ENCODE measurements at places on chromosomes 5 and 9.

DNA sequence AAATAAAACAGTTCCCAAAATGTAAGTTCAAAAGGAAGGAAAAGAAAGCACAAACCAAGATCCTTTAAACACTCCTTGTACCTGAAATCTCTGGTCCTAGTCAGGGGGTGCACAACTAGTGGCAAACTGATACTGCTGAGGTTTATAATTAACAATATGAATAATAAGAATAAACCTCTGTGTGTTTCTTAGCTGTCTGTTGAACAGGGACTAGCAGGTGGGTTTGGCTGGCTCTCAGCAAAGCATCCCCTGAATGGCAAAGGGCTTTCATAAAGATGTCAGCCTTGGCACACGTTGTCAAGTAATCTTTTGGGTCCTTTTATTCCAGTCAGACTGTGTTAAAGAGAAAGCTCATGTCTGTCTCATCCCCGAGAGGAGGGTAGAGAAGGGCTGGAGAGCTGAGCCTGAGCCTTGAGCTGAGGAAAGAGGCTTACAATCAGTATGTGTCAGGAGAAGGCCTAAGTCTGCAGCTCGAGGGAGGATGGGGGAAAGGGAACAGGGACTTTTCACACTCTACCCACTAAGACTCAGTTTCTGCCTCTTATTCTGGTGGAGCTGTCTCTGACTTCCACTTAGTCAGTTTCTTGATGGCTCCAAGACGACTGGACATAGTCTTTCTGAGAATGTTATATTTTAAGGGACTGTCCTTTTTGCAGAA, 123.0 kb downstream of the GALNT10 start:
- no peak for DNase-seq

GRCh38 chr9:121718084-121718483, 66.7 kb downstream of the DAB2IP start:
- DNase-seq: peak; percentile 62

DNA sequence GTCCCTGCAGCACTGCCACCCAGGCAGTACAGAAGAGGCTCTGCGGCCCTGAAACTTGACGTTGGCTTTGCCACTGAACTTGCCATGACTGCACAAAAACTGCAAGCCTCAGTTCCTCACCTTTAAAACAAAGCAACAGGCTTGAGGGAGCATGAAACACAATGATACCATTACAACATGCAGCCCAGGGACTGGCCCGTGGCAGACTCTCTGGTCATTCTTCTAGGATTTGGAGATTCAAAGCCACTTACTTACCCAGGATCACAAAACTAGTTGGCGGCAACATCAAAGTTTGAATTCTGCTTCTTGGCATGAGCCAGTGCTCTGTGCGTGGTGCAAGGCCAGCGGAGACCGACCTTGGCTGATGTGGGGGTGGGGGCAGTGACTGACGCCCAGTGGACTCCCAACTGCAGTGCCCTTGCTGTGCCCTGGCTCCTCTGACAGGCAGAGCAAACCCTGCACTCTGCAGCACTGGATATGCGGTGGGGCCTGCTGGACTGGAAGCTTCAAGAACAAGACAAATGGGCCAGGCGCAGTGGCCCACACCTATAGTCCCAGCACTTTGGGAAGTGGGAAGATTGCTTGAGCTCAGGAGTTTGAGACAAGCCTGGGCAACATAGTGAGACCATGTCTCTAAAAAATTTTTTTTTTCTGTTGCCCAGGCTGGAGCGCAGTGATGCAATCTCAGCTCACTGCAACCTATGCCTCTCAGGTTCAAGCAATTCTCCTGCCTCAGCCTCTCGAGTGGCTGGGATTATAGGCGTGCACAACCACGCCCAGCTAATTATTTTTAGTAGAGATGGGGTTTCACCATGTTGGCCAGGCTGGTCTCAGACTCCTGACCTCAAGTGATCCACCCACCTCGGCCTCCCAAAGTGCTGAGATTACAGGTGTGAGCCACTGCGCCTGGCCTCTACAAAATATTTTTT, 18.9 kb downstream of the SQSTM1 start:
- DNase-seq: no peak

DNA sequence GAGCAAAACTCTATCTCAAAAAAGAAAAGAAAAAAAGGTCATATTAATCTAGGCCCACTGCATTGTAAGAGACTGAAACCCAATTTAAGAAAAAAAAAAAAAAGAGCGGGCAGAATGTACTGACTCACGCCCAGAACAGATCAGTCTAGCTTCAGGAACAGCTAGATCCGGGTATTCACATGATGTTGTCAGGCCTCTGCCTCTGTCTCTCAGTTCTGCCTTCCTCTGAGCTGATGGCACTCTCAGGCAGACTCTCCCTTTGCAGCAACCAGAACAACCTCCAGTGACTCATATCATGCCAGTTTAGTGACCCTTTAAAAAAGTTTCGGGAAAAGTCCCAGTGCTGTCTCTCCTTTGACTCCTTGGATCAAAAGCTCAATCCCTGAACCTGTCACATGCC, 53.0 kb downstream of the NEURL1B start:
- DNase-seq: no peak

- DNase-seq: no peak
These were observed 86.9 kb downstream of the FRMD3 start for GRCh38 chr9:83451308-83451707.

- no peak for DNase-seq
These were observed 9.4 kb upstream of the PWWP2A start for GRCh38 chr5:160128632-160129031.

DNA sequence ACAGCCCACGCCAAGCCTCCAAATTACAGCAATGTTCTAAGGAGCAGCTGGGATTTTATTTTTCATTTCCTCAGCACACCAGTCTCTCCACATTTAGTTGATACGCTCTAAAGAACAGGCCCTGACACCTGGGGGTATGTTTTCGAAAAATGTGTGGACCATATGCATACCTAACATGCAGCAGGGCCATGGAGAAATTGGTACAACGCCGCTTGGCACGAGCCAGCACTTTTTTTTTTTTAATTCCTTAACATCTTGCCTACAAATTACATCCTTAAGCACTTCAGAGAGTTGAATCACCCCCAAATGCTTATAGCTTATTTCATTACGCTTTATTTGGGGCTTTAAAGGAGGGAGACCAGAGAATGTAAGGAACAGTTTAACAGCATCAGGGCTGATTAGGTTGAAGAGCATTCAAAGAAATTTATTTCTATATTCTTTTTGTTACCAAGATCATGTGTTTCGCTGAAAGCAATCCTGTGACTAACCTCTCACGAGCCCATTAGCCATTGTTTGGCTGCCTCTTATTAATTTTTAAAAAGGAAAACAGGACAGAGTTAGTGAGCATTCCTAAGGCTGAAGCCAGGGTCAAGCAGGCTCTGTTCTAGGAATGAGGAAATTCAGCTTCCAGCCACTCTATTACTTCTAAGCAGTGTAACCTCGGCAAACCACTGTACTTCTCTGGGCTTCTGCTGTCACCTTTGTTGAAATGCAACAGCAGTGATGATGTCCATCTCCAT, 173.8 kb downstream of the ACTL7B start:
- no peak for DNase-seq

GRCh38 chr9:96318921-96319565, 17.1 kb upstream of the HSD17B3 start:
- no peak for DNase-seq

- no peak for DNase-seq
These were observed 111.7 kb upstream of the IRX2 start for GRCh38 chr5:2863133-2863532.

DNA sequence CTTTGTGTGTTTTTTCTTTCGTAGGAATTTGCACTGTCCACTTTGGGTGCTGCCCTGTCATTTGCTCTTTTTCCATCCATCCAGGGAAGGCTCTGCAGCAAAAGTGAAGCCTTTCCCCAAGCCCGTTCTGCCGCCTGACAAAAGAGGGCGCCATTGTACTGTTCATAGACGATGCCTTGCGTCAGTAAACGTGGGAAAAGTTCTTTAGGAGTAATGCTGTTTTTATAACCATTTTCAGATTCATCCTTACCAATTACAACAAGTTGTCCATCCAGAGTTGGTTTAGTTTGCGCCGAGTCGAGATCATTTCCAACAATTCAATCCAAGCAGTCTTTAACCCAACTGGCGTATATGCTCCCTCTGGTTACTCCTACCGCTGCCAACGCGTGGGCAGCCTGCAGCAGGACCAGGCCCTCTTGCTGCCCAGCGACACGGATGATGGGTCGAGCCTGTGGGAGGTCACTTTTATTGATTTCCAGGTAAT, 34.3 kb upstream of the RPS23 start:
- peak; percentile 64 for DNase-seq

- no peak for DNase-seq
These were observed 74.6 kb downstream of the NUDT12 start for GRCh38 chr5:103487822-103488493.

DNA sequence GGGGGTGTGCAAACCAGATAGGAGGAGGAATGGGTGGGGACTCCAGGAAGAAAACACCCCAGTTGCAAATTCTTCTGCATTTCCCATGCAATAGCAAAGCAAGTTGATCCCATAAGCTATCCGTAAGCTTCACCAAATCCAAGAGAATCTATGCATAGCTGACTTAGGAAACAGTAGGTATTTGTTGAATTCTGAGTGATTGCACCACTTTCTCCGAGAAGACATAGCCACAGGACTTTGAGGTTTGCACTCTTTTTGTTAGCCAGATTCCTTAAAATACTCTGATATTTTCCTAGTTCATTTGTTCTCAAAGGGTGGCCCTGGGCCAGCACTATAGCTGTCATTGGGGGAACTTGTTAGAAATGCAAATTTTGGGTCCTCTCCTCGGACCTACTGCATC, 271.9 kb downstream of the SLIT3 start:
- DNase-seq: peak; percentile 79

GRCh38 chr9:110186254-110186653, 21.7 kb downstream of the C9orf152 start:
- no peak for DNase-seq

- DNase-seq: no peak
These were observed 288.6 kb downstream of the ELAVL2 start for GRCh38 chr9:23537192-23538066.

- no peak for DNase-seq
These were observed 293.4 kb downstream of the EDIL3 start for GRCh38 chr5:84091127-84091799.

DNA sequence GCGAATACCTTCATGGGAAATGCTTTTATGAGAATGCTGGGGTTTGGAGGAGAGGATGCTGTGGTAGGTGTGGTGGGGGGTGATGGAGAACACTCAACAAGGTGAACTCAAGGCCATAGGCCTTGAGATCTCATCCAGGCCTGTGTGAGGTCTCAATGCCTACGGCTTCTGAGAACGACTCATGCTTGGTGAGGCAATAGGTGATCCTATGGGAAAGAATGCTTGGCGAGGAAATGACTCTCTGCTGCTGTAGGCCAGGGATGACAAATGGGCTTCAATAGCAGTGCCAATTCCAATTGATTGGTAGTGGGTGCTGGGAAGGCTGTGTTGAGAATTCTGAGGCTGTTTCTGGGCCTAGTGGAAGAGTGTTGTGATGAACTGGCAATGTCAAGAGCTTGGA, 280.2 kb upstream of the CLINT1 start:
- peak; percentile 73 for DNase-seq

DNA sequence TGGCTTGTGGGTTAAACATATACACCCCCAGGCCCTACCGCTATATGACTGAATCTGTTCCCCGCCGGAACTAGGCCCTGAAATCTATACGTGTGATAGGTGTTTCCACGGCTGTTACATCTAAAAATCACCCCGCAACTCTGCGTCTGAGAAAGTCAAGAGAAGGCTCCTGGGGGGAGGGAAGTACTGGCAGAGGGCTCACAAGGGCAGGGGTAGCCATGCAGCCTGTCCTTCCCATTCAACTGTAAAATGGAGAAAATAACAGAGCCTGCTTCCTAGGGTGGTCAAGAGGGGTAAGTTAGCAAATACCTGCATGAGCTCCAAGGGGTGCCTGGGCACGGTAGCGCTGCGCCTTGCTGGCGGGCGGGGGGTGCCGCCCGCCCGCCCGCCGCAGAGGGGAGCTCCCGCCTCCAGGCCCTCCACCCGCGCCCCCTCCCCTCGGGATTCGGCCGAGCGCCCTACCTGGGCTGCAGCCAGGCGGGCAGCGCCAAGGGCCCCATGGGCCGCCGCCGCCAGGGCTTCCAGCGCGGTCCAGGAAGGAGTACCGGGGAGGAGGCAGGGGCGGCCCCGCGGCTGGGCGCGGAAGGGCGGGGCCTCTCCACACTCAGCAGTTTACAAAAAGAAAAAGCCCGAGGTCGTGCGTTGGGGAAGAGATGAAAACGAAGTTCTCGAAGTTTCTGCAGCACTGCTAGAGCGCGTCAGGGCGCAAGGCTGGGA, at the start of gene HACD4:
HACD4 (minus strand) TSS at position 550 of the 717 bp plus-strand sequence; CDS start at position 500, 50 bp downstream.
- peak; percentile 14 for DNase-seq

DNA sequence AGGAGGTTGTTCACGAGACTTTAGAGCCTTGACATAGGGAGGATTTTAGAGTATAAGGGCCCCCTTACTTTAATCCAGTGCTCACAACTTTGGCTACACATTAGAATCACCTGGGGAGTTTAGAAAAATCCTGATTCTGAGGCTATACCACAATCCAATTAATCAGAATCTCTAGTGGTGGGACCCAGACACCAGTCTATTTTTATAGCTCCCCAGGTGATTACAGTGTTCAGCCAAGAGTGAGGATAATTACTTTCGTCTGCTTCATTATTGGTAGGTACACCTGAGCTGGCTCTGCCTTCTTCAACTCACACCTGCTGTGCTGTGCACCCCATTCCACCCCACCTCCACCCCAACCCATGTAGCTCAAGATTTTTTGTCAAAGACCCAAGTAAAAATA, 141.3 kb upstream of the EPB41L4A start:
- DNase-seq: no peak

DNA sequence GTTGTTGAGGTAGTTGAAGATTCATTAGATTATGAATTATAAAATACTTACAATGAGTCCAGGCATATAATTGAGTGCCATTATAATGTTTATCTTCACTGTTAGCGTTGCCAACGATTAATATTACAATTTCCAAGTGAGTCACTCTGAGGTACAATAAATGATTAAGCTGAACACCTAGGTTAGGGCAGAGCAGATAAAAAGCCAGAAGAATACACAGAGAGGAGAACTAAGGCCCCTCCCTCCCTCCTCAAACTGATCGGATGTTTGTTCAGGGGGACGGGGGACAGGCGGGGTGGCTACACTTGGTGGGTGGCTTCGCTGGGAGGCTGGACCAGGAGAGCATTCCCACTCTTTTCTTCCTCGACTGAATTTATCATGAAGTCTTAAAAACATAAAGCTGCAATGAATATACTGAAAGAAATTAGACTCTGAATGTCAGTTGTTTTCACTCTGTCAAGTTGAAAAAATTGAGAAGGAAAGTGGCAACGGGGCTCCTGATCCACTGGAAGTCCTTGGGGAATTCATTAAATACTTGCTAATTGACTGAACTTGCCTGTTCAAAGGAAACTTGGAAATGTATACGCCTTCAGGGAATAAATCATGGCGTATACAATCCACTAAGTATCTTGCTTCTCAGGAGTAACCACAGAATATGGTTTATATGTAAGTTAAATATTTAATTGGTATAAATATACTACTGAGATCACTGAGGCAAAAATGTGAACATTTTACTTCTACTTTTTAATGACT, 198.1 kb downstream of the TSSK1B start:
- DNase-seq: no peak
